ENCODE measurements at places on chromosomes 2 and 18.

DNA sequence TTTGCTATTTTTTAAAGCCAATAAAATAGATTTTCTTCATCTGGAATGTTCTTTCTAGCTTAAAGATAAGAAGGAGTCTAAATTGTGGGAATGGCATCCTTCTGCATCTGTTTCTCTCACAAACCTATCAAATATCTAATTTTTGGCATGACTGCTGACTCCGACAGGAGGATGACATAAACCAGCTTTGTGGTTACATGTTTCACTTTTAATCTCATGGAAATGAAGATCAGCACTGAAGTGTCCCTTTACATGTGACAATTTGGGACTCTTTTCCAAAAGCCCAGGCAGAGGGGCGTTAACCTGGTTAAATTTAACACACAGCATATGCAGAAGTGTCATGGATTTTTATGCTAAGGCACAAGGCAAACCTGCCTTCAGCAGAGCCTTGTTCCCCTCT lies 694.7 kb downstream of the ARHGAP15 start:
- no peak for DNase-seq

- DNase-seq = no peak
These were observed 39.8 kb upstream of the ALPP start for GRCh38 chr2:232338759-232339106.

GRCh38 chr2:74278176-74278575 lies 65.0 kb downstream of the SLC4A5 start:
- DNase-seq = no peak

DNA sequence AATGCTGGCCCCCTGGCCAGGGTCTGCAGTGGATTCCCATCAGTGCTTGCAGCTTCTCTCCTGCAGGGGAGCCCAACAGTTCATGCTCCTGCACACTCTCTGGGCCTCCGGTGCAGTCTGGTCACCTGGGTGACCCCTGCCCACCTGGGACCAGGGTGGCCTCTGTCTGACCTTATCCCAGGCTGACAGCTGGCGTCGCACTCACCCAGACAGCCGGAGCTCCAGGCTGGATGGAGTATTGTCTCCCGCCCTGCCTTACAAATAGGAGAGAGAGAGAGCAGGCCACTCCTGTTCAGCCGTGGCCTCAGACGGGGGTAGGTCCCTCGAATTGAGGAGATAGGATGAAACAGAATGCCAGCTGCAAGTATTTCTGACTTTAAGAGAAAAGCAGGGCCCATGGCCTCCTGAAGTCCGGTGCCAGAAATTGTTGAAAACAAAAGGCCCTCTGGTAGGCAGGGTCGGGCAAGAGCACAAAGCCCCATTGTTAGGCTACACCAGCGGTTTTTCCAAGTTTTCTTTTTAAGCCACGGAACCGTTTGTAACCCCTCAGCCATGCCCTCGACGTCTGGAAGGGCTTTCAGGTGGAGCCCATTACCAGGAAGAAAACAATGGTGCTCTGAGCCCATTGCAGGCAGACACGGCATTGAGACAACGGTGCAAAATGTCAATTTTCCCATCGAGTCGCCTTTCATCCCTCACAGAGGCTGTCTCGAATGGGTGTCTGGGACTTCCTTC lies 258.4 kb downstream of the BCL11A start:
- no peak for DNase-seq

DNA sequence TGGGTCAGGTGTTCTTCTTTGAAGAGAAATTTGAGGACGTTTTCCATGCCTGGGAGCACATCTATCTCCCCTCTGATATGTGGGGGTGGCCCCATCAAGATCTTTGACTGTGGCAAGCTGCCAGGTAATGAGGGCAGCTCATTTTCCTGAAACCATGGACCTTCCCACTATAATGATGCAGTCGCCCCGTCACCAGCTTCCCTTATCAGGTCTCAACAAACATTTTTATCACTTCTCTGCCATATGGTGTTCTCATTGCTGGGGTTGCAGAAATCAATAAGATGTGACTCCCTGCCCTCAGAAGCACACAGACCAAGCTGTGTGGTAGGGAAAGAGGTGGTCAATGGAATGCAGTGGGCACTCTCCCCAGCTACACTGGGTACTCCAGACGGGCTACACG lies 48.4 kb upstream of the B3GNT7 start:
- DNase-seq = no peak

DNA sequence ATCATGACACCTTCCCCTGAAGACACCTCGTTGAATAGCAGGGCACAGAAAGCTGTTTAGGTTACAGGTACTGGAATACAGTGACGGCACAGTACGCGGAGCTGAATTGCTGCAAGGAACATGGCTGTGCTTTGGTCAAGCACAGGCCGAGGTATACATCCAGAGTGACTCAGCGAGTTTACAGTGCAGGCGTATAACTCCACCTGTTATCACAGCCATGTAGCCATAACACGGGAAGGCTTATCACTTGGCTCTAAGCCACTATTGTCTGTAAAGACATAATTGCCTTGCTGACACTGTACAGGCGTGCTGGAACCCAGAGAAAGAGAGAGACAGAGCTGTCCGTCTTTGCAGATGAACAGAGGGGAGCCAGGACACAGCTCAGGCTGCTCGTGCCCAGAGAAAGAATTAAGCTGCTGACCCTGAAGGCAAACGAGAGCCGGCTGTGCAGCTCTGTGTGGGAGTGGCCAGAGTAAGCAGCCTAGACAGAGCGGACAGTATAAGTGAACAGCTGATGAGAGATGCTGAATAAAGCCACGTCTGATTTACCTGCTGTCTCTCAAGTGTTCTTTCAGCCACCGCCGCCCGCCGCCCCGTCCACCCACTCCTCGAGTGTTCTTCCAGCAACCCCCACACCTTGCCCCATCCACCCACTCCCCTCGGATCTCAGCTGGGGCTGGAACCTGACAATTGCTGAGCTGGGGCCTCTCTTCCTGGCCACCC lies 87.3 kb upstream of the PPP1CB start:
- DNase-seq = no peak

- DNase-seq = no peak
These were observed 307.7 kb upstream of the CCDC68 start for GRCh38 chr18:55266981-55267380.

DNA sequence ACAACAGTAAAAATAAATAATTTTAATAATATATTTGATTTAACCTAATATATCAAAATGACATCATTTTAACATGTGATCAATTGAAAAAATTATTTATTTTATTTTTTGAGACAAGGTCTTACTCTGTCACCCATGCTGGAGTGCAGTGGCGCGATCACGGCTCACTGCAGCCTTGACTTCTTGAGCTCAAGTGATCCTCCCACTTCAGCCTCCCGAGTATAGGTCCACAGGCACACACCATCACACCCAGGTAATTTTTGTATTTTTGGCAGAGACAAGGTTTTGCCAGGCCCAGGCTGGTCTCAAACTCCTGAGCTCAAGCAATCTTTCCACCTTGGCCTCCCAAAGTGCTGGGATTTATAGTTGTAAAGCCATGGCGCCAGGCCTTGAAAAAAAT lies 126.7 kb upstream of the COPS8 start:
- no peak for DNase-seq

- DNase-seq = no peak
These were observed 155.9 kb downstream of the WDPCP start for GRCh38 chr2:63432373-63432772.

GRCh38 chr18:34023471-34023870 lies 201.2 kb downstream of the NOL4 start:
- no peak for DNase-seq

- no peak for DNase-seq
These were observed 56.3 kb upstream of the AFF3 start for GRCh38 chr2:100198461-100199230.

- DNase-seq = no peak
These were observed 270.4 kb downstream of the ARHGAP15 start for GRCh38 chr2:143399631-143400069.

DNA sequence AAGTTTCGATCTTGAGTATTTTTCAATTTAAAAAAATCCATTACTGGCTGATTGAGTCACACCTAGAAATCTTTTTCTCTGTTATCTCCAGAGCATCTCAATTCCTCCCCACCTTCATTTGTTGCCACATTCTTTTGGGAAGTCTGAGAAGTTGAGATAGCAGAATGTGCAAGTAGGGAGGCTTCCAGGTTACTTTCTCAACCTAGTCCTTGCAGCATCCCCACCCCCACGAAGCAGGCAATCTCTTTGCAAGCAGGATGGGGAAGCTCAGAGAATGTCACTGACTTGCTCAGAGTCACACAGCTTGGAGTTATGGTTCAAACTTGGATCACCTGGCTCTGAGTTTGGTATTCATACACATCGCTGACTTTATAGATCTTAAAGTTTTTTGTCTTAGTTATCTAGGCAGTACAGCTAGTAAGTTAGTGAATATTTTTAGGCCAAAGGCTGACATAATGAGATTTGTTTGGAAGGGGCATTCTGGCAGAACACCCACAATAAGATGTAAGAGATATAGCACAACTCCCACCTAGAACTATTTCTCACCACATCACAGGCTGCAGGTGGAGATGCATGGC lies 25.9 kb upstream of the LCLAT1 start:
- no peak for DNase-seq

- no peak for DNase-seq
These were observed 540.8 kb upstream of the SPHKAP start for GRCh38 chr2:228722311-228722710.

- no peak for DNase-seq
These were observed 34.5 kb downstream of the RPL31 start for GRCh38 chr2:101036562-101036961.

GRCh38 chr2:12269041-12269972 lies 447.4 kb upstream of the TRIB2 start:
- no peak for DNase-seq

DNA sequence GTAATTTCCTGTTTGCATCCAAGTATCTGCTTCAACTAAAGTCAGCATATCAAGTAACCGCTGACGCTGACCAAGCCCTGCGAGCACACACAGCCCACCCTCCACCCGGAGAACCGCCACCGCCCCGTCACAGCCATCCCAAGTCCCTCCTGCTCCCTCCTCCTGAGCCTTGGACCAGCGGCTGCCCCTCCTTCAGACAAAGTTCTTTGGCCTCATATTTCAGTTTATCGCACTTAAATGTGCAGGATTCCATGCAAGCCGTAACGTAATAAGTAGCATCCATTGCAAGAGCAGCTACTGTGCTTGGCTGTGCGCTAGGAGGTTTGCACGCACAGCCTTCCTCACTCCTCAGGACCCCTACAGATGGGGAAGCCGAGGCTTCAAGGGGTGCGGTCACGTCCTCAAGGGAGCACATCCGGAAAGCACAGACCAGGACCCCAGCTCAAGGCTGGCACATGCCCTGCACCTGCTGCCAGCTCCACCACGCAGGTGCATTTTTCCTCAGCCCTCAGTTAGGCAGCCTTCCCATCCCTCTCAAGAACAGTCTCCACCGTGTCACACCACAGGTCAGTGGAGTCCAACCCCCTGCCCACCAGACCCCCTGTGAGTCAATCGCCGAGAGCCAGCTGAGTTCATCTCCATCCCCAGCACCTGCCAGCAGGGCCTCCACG lies 17.1 kb downstream of the PXDN start:
- DNase-seq = no peak

DNA sequence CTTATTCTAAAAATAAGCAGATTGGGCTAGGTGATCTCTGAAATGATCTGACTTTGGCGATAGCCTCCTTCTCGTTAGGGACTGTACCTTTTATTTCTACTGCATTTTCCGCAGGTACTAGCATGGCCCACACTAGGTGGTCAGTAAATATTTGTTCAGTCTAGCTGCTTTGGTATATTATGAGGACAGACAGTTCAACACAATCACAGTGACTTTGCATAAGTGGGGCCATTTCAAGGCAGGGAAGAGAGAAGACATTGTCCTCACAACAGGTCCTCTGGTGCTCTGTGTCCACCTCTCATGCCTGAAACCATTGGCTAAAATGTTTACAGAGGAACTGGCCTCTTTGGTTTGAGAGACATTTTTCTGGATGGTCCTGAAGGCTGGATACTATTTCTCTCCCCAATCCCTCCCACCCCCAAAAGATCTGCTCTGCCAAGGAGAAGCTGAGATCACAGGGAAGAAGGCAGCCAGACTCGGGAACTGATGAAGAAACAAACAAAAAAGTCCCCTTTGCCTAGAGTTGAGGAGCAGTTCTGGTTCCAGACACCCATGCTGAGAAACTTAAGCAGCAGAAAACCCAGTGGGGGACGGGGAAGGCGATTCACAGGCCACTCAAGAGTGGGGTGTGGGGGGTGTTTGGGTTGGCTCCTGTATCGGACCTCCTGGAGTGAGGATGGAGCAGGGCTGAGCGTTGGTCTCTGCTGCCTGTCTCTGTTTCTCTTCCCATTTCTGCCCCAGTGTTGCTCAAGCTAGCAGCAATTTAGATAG lies 2.9 kb upstream of the TNP1 start:
- no peak for DNase-seq

- DNase-seq = no peak
These were observed 12.2 kb downstream of the ZFP36L2 start for GRCh38 chr2:43214253-43214652.

- DNase-seq = peak; percentile 54
These were observed 22.2 kb upstream of the TTC39C start for GRCh38 chr18:23992089-23992940.

DNA sequence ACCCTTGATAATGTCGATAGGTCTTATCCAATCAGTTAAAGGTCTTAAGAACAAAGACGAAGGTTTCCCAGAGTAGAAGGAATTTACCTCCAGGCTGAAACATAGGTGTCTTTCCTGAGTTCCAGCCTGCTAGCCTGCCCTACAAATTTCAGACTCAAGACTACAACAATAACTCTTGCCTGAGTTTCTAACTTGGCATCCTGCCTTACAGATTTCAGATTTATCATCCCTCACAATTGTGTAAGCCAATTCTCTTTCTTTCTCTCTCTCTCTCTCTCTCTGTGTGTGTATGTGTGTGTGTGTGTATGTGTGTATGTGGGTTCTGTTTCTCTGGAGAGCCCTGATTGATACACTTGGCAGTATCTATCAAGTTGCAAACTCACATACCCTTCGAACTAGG lies 37.2 kb upstream of the B4GALT6 start:
- DNase-seq = no peak

GRCh38 chr18:52254367-52254766 lies 85.6 kb upstream of the DCC start:
- DNase-seq = no peak

DNA sequence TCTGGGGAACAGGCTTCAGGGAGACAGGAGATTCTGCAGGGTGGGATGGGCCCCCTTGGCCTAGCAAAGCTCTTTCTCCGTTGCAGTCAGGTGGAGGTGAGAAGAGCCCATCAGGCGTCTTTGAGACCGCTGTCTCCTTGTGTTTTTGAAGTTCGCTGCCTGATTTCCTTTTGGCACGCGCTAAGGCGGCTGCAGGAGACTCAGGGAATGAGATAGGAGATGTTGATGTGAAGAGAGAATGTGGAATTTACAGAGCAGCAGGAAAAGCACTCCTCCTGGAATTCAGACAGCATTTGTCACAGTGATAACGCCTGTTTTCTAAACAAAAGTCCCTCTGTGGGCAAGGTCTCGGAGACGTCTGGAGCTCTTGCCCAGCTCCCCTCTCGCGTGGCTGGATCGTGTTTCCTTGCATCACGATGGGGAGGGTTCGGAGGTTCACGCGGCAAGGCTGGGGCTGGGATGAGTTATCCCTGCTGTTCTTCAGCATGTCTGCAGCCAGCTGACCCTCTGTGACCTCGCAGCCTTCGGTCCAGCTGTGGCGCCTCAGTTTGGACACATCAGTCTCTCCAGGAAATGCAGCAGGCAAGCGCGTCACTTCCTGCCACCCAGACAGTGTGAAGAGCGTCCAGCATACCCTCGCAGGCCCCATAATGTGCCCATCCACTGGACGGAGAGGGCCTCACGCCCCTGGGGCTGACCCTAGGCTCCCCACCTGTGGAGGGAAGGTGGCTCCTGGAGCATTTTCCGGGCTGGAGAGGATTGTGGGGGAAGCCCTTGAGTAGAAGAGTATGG lies 30.2 kb downstream of the GLI2 start:
- no peak for DNase-seq

GRCh38 chr2:191202209-191202721 lies 42.9 kb upstream of the MYO1B start:
- no peak for DNase-seq

- DNase-seq = no peak
These were observed 806.5 kb downstream of the TDRD15 start for GRCh38 chr2:21930226-21930625.

Measured in activated CD4-positive, alpha-beta T cell treated with anti-CD3 and anti-CD28 coated beads for 4 hours (primary cell).